ENCODE measurements at places on chromosomes 3 and 15. TPM values are rescaled to one million over a fixed set of nuclear protein-coding genes. Genes with fewer than 3 reads are reported as not detected.

DNA sequence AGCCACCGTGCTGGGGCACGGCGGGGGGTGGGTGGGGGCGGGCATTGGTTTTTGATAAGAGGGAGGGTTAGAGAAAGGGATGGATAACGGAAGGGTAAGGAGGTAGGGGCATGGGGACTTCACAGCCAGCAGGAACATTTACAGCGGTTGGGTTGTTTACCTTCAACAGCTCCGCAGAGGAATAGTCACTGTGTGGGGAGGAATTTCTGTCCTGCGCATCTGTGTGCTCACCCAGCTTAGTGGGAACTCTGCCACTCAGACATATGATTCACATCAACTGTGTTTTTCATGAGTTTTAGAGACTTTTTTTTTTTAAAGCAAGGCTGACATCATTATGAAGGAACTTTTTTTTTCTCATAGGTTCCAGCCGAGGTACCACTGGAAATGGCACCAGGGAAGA lies 19.6 kb downstream of the CHRD start:
- DNase-seq: no peak

DNA sequence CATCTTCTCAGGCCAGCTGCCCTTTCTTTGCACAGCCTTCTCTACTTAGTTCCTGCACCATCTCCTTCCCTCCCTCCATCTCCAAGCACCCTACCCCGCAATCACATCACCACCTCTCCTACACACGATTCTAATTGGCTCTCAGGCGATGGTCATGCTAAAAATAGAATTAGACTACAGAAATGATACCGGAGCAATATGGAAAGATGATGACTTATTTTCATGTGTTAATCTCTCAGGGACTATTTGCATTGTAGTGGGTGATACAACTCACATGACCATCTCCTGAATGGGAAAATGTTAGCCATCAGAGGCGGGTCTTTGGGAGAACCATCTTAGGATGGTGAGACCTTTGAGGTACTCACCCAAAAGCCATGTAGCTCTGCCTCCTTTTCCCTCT lies 54.7 kb upstream of the PPARG start:
- DNase-seq: no peak

- DNase-seq: no peak
Measured at GRCh38 chr15:72098040-72098439, 19.9 kb downstream of the MYO9A start.

DNA sequence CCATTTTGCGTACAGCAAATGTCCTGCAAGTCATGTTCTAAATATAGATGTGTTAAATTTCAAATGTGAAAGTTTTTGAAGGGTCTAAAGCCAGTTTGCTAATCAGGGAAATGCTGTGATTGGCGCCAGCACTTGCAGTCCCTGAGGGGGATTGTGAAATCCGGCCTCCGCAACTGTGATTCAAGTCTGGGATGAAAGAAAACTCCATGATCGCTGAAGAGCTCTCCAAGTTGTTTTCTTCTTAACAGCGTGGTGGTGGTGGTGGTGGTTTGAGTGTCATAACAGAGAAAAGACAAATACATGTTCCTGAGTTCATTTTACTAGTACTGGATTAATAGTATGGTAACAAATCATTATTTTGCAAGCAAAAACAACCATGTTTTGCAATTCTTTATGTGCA lies 51.8 kb downstream of the MITF start:
- no peak for DNase-seq

GRCh38 chr3:5185093-5185673 lies 2.3 kb upstream of the EDEM1 start:
- no peak for DNase-seq

DNA sequence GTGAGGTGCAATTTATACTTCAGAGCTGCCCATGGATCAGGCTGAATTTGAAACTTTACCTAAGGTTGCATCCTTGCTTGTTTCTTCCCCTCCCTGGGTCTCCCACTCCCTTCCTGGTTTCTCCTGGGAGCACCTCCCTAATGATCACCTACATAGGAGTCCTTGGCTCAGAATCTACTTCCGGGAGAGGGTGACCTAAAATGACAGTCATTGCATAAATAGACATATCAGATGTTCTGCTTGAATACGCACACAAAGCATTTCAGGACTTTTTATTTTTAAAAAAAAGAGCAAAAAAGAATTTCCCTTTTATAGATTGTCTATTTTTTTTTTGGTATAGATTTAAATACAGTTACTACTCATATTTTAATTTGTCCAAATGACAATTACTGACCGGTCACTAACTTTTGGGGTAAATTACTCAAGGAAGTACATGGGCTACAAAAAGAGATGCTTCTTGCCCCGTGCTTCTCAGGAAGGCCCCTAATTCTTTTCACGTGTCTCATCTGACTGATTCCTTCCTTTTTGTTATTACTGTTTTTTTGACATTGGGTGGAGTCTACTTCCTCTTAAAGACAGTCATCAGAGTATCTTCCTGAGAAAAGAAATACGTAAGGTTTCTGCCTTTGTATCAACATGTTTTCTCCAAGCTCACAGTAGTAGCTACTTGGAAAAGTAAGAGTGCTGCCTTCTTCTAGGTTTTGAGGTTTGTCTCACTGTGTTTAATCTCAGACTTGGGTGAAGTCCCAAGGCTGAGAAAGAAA lies 4.9 kb upstream of the MYZAP start:
- no peak for DNase-seq

GRCh38 chr3:87987952-87988351 lies 70.9 kb downstream of the CGGBP1 start:
- no peak for DNase-seq

DNA sequence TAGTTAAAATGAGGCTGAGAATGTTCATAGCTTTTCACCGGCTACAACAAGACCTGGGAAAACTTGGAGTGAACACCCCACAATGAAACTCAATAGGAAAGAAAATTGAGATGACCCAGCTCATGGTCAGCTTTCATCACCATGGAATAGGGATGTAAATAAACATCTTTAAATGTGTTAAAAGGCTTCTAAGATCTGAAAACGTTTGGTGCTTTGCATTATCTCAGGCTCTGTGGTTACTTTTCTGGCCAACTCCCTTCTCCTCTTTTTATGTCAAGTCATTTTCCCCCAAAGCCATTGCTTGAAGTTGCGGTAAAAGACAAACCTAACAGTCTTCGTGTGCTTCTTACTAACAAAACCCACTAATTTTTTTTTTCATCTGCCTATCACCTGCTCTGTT lies 195.8 kb downstream of the MECOM start:
- DNase-seq: no peak

GRCh38 chr15:52499506-52499905 lies 29.2 kb downstream of the MYO5A start:
- DNase-seq: no peak

DNA sequence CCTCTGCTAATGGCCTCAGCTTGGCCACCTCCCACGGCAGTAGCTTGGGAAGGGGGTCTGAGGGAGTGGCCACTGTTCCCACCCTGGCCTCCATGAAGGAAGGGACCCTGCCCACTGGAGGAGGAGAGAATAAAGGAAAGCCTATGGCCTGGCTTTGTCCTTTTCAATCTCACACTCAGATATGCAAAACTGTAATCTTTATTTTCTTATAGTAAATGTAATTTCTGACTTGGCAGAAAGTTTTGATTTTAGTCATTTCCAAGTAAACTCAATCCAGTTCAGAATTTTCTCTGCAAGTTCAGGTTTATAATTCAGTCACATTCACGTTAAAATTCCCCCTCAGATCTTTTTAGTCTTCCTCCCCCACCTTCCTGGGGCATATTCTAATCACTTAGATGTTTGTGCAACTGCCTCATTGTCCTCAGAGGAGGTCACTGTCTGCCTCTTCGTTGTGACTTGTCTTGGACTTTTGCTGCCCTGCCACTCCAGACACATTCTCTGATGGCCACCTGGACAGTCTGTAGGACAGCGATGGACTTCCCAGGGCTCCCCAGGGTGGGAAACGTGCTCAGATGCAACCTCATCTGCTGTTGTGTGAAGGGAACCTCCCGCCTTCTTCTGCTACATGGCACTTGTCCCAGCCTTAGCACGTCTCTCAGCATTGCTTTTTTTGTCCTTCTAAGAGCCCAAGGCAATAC lies 222.8 kb upstream of the TBL1XR1 start:
- DNase-seq: no peak

- DNase-seq: no peak
Measured at GRCh38 chr3:45145223-45145622, 955 bp downstream of the CDCP1 start.

The PRKCI gene
- 21.7 TPM for total RNA-seq
